ENCODE measurements at places on chromosomes 13 and 19.

- no peak for DNase-seq
Measured at GRCh38 chr13:44024846-44025195, 145.1 kb downstream of the LACC1 start.

DNA sequence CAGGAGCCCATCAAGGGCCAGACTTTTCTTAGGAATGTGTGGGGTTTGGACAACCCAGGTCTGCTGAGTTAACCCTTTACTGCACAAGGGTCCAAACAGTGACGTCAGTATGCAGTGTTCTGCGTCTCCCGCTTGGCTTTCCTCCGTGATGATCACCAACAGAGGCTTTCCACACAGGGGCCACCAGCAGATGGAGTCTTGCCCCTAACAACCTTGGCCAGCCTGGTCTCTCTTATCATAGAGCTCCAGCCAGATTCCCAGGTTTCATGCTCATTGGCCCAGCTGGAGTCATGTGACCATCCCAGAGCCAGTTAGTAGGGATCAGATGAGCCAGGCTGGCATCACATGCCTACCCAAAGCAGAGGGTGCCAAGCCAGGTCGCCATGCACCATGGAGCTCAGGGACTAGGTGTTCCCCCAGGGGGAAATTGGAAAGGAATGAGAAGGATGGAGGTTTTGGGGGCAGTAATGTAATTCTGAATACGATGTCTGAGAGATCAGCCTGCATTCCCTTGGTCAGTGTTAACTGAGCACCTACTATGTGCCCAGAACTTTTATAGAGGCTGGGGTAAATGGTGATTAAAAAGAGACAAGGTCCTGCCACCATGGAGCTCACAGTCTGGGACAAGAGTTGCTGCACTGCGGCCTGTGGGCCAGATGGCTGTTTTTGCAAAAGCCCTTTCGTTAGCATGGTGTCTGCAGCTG lies 61.2 kb downstream of the MYH14 start:
- DNase-seq: no peak

DNA sequence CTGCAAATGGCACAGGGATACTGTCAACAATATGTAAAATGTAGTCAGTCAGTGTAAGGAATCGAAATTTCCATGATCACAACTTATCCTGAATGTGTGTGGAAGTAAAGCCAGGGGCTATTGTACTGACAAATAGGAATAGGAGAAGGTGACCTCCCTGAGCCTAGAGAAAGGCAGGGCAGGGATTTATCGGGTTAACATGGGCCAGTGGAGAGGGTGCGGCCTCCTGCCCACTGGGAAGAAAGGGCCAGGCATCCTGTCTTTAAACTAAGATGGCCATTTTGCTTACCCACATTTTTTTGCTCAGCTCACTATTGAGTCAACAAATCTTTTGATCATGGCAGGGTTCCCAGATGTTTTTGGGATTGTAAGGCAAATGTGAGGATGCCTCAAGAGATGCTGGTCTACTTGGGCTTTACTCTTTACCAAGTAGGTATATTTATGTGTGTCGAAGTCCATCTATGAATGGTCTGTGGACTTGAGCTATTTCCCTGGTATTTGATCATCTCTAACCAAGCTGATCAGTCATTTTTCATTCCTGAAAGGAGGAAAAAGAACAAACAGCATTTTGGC lies 116.6 kb upstream of the RNF113B start:
- peak; percentile 50 for DNase-seq

DNA sequence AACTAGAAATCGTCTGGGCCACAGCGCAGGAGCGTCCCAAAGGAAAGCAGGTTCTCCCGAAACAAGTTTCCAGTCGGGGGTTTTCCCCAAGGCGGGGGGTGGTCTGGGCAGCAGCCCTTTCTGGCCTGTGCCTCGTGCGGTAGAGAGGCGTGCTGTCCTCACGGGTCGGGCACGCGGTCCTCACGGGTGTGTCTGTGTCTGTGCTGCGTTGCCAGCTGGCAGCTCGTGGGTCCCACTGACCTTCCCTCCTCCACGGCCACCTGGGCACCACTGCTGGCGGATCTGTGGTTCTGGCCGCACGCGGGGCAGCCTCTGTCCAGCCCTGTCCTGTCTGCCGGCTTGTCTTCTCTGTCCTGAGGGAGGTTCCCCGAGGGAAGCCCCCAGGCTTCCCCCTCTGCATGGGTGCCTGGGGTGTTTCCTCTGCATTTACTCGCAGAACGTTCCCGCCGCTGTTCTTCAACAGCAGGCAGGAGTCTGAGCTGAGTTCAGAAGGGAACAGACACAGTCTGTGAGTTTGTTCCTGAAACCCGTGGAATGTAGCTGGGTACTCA lies 98.2 kb upstream of the MCF2L start:
- no peak for DNase-seq

DNA sequence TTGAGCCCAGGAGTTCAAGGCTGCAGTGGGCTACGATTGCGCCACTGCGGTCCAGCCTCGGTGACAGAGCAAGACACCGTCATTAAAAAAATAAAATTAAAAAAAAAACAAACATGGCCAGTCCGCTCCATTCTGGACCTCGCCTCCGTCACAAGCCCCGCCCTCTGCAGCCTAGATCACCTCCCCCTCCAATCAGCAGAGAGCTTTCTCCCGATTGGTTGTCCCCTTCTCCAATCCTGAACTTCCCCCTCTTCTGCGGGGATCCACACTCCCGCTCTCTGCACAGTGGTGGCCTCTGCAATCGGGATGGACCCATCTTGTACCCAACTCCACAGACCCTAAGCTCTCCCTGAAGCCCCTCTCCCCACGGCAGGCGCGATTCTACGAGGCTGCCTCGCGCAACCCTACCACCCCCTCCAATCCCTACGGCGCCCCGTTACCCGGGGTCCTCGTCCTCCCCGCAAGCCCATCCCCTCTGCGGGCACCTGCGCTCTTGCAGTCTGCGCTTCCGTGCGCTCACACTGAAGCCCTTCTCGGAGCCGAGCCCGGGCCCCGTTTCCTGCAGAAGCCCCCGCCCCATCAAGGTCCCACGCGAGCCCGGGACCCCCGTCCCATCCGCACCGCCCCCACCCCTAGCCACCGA lies 540 bp downstream of the TMEM160 start:
- peak; percentile 91 for DNase-seq

DNA sequence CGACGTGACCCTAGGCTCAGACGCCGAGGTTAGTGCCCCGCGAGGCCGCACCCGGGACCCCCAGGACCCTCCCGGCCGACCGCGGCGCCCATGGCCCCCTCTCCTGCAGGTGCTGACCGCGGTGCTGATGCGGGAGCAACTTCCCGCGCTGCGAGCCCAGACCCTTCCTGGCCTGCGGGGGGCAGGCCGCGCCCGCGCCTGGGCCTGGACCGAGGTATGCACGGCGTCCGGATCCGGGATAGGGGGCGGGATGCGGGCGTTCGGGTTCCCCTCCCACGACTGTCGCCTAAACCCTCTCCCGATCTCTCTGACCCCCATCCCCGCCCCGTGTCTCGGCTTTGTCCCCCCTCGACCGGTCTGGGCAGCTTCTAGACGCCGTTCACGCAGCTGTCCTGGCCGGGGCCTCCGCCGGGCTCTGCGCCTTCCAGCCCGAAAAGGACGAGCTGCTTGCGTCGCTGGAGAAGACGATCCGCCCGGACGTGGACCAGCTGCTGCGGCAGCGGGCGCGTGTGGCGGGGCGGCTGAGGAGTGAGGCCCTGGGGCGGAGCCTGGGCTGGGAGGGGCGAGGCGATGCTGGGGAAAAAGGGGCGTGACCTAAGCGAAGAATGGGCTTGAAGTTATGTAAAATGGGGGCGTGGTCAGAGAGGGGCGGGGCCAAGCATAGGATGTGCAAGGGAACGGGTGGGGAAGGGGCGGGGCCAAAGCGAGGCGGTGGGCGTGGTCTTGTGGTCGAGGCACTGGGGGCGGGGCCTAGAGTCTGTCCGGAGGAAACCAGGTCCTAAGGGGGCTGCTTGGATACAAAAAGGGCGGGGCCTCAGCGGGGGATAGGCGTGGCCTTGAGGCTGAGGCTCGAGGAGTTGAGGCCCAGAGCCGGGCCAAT lies 16.0 kb upstream of the COLGALT1 start:
- DNase-seq: peak; percentile 95

DNA sequence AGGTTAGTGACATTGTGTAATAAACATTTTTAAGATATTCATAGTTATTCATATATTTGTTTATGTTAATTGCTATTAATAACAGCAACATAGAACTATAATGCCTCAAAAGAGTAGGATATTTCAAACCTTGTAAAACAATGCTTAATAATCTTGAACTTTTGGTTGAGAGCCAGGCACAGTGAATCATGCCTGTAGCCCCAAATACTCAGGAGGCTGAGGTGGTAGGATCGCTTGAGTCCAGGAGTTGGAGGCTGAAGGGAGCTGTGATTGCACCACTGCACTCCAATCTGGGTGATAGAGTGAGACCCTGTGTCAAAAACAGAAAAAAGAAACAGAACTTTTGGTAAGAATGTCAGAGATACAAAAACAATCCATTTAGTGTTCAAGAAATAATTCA lies 213.9 kb upstream of the SLITRK1 start:
- DNase-seq: peak; percentile 4

DNA sequence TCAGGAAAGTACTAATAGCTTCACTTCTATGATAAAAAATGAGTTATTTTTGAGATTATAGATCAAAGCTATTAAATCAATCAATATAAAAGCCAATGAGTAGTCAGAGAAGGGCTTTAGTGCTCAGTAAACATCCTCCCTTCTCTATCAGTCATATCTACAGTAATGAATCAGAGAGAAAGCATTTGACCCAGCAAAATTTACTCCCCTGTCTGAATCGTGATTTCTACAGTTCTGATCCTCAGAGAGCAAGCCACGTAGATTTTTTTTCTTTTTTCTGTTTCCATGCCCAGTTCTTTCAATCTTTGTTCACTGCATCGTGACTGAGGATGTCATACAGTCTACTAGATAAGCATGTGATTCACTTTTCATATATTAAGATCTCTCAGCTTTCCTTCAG lies 16.2 kb upstream of the MBNL2 start:
- peak; percentile 30 for DNase-seq

DNA sequence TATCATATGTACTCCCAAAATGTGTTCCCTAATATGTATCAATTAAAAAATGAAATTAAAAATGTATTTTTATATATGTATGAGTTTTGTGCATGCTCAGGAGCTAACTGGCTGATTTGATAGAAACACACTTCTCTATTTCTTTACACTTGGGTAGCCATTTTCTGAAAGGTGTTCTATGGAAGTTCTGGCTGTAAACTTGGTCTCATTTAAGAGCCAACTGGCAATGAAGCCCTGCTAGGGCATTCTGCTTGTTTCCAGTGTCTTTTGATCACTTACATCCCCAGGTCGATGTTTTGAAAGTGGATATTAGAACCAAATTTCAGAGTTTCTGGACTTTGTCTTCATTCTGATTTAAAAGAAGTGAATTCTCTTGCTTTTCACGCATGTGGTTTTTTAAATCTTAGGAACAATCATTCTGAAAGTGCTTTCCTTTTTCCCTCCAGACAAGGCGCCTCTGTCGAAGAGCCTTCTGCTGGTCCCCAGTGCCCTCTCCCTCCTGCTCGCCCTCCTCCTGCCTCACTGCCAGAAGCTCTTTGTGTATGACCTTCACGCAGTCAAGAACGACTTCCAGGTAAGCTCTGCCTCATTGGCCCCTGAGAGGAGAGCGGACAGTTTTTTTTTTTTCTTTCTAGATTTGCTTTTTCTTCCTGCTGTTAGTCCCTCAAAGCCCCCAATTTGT lies 20.1 kb downstream of the GPR18 start:
- no peak for DNase-seq

DNA sequence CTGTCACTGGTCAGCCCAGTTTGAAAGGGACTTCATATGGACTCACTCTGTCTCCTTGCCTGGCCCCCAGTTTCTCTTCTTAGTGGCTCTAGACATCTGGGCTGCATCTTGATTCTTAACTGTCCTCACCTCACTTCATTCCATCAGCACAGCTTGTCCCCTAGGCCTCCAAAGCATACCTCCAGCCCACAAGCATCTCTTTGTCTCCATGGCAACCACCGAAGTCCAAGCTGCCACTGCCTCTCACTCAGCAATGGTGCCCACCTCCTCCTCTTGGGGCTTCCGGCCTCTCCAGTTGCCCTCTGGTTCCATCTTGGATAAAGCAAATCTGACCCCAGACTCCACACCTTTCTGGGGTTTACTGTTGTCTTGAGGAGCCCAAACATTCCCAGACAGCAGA lies 9.9 kb upstream of the KLHL26 start:
- peak; percentile 30 for DNase-seq

DNA sequence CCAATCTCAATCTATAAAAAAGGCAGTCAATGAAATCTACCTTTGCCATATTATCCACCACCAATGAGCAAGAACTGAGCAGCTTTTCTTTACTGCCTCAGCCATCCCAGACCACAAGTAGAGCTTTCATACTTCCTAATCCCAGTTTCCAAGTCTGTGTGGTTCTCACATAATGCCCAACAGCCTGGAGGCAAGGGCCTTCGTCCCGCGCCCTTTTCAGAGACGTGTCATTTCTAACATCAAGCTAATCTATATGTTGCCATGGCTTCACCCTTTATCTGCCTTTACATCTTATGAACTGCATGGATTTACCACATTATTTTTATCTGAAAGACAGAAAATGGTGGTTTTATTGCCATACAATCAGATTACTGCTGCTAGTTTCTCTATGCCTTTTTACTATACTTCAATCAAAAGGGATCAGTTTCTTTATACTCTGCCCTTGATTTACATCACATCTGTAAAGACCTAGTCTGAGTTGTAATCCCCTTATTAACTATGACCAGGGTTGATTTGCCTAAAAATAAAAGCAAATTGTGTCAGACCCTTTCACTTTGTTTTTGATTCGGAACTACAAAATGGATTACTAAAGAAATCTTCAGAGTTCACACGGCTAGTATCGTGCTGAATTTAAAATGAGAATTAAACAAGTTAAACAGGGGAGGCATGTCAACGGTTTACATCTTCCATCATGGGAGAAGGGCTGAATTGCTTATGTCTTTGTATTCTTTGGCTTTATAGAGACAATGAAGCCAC lies 5.9 kb downstream of the EFNB2 start:
- no peak for DNase-seq

GRCh38 chr19:48498595-48499311 lies 12.9 kb downstream of the LMTK3 start:
- DNase-seq: no peak

DNA sequence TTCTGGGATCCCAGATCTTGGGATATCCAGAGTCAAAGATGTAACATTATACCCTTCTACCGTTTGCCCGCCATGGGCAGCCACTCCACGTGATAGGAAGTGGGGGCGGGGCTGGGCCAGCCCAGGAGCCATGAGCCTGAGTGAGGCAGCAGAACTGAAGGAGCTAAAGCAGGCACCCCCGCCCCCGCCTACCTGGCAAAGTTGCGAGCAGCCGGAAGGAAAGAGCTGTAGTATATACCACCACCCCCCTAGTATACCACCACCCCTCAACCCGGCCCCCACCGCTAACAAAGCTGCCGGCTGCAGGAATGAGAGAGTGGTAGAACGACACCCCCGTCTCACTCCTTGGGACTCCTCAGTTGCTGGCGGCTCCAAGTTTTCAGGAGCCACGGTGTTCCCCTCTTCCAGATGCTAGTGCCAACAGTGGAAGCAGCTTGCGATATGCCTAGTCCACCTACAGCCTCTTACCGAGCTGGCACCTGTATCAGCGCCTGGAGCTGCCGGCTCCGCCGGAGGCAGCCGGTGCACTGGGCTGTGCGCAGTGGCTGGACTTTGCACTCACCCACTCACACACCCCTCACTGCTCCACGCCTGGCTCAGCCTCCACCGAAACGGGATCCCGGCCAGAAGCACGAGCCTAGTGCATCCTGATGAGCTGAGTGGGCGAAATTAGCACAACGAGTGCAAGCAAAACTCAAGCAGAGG lies 230.7 kb upstream of the PRR20A start:
- no peak for DNase-seq

GRCh38 chr13:23963947-23964346 lies 66.6 kb upstream of the C1QTNF9B start:
- no peak for DNase-seq

GRCh38 chr19:41705393-41706174 lies 2.8 kb upstream of the CEACAM5 start:
- peak; percentile 26 for DNase-seq

- no peak for DNase-seq
Measured at GRCh38 chr19:5225486-5226345, 114.9 kb downstream of the PTPRS start.
